ENCODE measurements at places on chromosomes 11 and 22.

GRCh38 chr11:131744847-131745246, 374.4 kb downstream of the NTM start:
- no peak for DNase-seq

DNA sequence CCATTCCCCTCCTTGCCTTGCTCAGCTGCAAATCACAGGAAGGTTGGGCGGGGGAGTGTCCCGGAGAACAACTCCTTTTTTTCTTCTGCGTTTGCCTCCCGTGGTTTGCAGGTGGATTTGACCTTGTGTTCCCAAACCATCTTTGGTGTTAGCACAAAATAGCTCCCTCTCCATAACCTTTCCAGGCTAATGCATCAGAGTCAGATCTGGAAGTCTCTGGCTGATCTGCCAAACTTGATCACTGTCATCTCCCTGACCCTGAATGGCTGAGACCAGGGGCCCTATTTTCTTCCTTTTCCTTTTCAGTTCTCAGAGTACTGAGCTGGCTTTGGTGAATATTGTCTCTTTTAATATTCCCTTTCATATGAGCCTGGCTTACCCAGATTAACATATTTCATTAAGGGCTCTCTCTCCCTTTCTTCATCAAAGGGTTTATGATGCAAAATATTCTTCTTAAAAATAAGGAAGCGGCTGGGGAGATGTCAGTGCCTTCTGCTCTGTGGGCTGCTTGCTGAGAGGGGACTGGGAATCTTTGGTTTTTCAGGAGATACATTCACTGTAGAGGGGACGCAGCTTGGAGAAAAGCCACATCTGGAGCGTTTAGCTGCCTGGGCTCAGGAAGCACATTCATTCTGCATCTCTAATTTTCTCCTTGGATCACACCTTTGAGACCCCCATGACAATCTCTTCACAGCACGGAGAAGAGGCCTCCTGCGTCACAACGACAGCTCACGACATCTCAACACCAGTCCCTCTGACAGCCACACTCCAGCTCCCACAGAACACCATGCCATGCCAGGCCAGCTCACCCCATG, 148.3 kb downstream of the CEP164 start:
- DNase-seq, result no peak

GRCh38 chr22:43482318-43482625, 70.5 kb downstream of the MPPED1 start:
- DNase-seq, result no peak

DNA sequence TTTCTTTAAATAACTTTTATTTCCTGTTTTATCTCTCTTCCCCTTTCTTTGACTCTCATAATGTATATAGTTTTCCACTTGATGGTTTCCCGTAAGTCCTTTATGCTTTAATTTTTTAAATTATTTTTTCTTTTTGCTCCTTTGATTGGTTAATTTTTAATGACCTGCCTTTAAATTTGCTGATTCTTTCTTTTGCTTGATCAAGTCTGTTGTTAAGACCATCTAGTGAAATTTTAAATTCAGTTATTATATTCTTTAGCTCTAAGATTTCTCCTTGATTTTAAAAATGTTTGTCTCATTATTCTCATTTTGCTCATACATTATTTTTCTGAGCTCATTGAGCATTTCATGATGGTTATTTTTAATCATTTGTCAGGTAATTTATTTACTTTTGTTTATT, 718.6 kb downstream of the METTL15 start:
- DNase-seq, result no peak

DNA sequence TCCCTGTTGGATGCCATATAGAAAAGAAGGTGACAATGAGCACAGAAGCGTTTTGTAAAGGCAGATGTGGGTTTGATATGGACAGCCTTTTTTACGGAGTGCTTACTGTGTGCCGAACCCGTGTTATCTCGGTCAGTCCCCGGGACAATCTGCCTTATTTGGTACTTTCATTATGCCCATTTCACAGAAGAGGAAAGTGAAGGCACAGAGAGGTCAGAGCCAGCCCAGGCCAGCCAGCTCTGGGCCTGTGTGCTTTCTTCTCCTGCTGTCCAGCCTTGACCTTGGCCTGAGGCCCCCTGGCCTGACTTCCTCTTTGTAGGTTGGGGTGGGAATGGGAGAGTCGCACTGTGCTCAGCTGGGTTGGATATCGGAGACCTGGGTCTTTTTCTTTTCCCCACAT, 628 bp upstream of the CRYBB1 start:
- DNase-seq, result no peak
